Stimulated activated CD4-positive, alpha-beta T cell treated with anti-CD3 and anti-CD28 coated beads, Interleukin-12 subunit alpha, Interleukin-12 subunit beta, amount 100 ng/mL, for 24 hours (primary cell): ENCODE measurements at places on chromosomes 12 and 14.

DNA sequence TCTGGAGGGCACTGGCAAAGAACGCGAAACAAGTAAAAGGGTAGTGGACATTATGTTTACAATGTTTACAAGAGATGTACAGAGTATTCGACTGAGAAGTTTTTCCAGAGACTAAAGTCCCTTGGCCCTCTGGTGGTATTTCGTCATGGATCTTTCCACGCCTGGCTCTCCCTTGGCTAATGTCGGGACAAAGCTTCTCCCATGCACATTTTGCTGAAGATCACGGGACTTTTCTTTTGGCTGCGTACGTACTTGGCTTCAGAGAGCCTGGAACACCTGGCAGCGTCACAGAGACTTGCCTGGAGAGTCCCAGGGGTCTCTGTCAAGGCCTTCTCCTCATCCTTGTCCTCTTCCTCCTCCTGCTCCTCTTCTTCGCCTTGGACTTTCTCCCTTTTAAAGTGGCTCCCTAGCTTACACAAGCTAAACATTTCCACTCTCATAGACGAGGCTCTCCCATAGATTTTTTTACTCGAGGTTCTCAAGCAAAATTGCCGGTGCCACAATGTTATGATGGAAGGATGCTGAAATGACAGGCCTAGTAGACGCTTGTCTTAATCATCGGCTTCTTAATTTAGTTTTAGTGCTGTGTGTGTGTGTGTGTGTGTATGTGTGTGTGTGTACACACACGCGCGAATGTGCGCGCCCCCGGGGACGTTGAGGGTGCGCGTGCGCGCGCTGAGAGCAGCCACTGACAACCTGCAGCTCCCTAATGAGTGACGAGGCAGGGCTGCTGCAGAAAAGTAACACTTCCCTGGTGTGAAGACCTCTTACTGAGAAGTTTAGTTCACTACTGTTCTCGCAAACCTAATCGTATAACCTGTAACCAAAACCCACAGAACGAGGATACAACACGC lies 4.9 kb upstream of the FOXG1 start:
- DNase-seq, result no peak

- DNase-seq, result no peak
Measured at GRCh38 chr14:102040153-102040552, 46.7 kb downstream of the HSP90AA1 start.

- DNase-seq, result no peak
Measured at GRCh38 chr14:34110531-34110930, 159.7 kb upstream of the EGLN3 start.

DNA sequence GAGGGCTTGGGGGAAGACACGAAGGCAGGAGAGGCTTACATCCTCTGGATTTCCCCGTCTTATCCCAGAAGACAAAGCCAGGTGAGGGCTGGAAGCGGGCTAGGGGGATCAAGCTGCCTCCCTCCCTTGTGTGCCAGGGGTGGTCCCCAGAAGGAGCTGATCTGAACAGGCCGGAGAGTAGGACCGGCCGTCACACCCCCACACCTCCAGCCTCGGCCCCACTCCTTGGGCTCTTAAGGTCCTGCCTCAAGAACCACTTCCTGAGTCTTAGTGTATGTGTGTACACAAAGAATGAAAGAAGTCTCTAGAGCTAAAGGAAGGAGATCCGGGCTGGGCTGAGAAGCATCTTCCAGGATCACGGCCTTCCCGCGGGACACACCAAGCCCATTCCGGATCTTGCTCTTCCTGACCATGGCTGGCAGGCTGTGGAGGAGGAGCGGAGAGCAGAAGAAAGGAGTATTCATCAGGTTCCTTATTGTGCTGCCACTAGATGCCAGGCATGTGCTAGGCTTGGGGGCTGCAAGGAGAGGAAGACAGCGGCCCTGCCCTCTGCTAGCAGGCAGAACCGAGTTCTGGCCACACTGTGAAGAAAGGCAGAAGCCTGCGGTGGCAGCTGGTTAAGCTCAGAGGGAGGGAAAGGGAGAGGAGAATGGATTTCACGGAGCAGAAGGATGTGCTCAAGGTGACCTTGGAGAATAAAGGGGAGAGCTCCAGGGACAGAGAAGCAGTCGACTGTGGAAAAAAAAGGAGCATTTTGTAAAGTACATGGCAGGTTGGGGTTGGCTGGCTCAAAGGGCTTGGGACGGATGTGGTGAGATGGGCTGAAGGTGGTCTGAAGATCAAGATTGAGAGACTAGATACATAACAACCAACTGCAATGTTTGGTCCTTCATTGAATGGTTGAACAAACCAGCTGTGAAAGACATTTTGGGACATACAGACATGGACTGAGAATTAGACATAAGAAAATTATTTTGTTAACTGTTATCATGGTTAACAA lies 1.3 kb upstream of the CD63 start:
- no peak for DNase-seq

- no peak for DNase-seq
Measured at GRCh38 chr12:119005913-119006312, 24.6 kb downstream of the SRRM4 start.
